ENCODE measurements at places on chromosomes 2 and 18.

- DNase-seq: no peak
Measured at GRCh38 chr18:10732990-10733389, 207.2 kb downstream of the NAPG start.

DNA sequence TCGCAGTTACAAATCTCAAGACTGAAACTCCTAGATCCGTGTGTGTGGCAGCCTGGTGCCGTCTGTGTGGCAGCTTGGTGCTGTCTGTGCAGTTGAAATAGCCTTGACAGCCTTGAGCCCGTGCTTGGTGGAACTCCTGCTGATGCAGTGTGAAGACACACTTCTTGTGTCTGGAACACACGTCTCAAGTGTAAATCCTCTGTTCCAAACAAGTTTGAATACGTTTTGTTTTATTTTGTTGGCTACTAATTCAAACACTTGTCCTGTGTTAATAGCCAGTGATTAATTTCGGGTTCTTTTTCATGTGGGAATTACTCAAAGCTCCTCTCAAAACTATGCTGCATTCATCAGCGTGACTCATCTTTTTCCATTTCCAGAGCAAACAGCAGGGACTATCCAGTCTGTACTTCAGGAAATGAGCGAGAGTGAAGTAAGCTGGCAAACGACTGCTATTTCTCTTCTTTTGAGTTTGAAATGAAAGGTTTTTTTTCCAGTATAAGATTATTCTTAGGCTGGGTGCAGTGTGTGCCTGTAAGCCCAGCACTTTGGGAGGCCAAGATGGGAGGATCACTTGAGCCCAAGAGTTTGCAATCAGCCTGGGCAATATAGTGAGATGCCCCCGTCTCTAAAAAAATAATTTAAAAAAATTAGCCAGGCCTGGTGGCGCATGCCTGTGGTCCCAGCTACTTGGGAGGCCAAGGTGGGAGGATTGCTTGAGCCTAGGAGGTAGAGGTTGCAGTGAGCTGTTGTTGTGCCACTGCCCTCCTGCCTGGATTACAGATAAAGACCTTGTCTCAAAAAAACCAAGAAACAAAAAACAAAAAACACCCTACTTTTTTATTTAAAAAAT is 152.9 kb downstream of the SPP2 start:
- DNase-seq: peak; percentile 75

DNA sequence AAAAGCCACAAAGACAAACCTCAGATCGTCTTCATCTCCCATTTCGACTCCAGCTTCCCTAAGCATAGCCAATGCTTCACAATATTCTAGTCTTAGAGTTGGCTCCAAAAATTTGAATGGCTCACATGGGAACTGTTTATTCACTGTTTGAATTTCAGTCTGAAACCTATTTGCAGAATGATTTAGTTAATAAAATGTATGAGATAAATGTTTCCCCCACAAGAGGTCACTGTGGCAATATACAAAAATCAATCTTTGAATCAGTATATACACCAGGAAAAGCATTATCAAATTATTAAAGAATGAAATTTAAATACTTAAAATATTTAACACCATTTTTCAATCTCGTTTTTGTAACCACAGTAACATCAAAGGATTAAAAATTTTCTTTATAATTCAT is 40.0 kb upstream of the MCM6 start:
- peak; percentile 8 for DNase-seq

GRCh38 chr18:58385472-58385871 is 243.4 kb downstream of the ALPK2 start:
- DNase-seq: no peak

DNA sequence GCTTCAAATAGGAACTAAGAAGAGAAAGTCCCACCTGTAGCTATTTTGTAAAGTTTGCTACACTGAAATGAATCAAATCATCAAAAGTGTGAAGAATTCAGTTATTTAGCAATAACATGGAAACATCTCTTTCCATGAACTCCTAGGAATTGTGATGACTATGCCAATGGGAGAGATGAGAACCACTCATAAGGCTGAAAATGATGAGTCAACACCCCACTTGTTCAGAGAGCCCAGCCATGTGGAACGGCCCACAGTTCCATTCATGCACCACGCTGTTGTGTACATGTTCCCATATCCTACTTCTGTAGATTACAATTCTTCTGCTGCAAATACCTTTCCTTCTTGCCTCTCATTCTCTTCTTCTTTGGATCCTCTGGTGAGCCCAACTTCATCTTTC is 645.5 kb upstream of the ID2 start:
- no peak for DNase-seq

DNA sequence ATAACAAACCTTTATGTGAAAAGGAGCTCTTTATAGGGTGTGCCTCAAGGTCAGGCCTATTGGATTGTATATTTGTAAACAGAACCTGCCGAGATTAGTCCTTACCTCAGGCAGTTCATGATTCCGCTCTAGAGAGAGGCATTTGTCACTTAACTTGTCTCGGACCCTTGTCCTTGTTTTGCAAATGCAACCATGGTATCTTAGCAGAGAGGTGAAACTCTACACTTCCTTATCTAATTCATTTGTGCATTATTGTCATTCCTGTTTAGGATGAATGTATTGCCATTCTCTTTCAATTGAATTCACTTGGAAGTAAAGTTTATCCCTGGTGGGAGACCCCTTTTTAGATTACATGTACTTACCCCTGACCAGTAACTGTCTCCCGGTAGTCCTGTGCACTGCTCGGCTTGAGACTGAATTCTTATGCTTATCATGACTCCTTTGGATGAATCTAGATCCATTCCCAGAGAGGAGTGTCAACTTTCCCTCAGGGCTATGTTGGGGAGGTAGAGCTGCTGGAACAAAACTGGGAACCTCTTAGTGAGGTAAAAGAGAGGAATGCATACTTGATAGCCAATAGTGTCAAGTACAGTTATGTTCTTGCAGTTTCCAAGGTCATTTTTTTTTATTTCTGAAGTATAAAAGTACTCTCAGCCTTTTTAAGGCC is 46.6 kb downstream of the SGPP2 start:
- no peak for DNase-seq

GRCh38 chr2:164794432-164795231 is 47.0 kb downstream of the COBLL1 start:
- DNase-seq: no peak

GRCh38 chr2:9001229-9001628 is 2.3 kb downstream of the MBOAT2 start:
- no peak for DNase-seq

All from fibroblast of the conjunctiva (primary cell).